Psoas muscle (tissue), 8 donors: ENCODE measurements at places on chromosomes 5 and 9. TPM values are rescaled to one million over a fixed set of nuclear protein-coding genes. Genes with fewer than 3 reads are reported as not detected.

The GBGT1 gene
- 4.4 TPM for total RNA-seq

The IFNA13 gene
- total RNA-seq: not detected

The IL3 gene
- total RNA-seq: not detected

The ZBTB6 gene
- total RNA-seq: 8.7 TPM

The KIF4B gene
- 0.09 TPM for total RNA-seq

The FIBCD1 gene
- total RNA-seq: not detected

The ENHO gene
- 0.64 TPM for total RNA-seq

GRCh38 chr9:105735366-105735765 is 41.0 kb downstream of the TMEM38B start:
- DNase-seq: no peak

- no peak for DNase-seq
These were observed 170.3 kb upstream of the RAD23B start for GRCh38 chr9:107112707-107113243.

GRCh38 chr5:123209502-123210027 is 120.5 kb downstream of the PRDM6 start:
- no peak for DNase-seq

DNA sequence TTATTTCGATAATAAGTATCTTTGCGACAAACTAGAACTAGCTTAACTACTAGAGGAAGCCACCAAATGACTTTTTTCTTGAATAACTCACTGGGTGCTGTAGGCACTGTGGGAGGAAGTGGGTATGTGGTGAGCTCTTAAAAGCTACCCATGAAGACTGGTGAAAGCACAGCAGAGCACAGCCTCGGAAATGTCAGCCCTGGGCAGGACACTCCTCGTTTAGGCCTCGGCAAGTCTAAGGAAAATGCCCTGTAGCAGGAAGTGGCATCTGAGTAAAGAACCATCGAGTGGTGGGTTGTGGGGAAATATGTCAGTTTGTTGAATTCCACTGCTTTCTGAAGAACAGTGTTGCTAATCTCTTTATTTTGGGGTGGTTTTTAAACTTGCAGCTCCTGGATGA is 44.0 kb upstream of the NCS1 start:
- no peak for DNase-seq

DNA sequence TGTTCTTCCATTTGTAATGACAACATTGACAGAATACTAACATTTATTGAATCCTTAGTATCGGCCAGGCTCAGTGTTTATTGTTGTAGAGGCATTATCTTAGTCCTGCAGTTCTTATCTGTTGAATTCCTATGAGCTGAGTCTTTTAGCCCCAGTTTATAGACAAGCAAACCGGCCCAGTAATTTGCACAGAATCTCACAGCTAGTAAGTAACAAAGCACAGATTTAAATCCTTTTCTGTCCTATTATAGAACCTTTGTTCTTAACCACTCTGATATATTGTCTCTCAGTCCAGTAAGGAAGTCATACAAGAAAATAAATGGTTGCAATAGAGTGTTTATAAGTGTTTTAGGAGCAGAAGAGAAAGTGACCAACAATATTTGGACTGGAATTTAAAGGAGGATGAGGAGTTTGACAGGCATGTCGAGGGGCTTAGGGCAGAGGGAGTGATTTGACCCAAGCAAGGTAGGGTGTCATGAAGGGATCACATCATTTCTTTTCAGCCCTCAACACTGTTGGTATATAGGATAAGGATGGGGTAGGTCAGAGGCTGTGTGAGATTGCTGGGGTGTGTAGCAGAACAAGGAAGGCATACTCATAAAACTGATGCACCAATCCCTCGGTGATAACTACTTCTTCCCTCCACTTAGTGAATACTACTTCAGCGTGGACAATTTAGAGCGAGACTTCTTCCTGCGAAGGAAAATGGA is 39.5 kb downstream of the LARP1 start:
- no peak for DNase-seq

- DNase-seq: no peak
These were observed 81.6 kb downstream of the RGS7BP start for GRCh38 chr5:64587370-64587769.

GRCh38 chr5:154369682-154370081 is 76.1 kb upstream of the SAP30L start:
- no peak for DNase-seq

DNA sequence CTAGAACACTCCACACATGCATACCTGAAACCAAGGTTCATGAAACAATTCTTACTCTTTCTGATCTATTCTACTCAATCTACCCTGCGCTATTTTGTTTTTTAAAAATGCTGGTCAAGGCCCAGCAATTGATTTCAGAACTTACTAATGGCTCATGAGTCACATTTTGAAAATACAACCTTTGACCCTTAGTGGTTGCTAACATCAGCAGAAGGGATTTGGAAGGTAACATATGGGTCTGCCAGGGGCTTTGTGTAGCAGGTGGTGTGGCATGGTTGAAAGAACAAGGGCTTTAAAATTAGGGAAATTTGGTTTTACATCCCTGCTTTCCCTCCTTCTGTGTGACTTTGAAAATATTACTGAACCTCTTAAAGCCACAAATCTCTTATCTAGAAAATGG is 101.4 kb downstream of the ATG10 start:
- DNase-seq: no peak

- no peak for DNase-seq
These were observed 7.1 kb downstream of the LRRC26 start for GRCh38 chr9:137162505-137163364.

- DNase-seq: no peak
These were observed 8.5 kb downstream of the NR6A1 start for GRCh38 chr9:124762633-124763032.

GRCh38 chr9:84368601-84369000 is 28.0 kb upstream of the SLC28A3 start:
- DNase-seq: no peak

GRCh38 chr9:137247916-137248175 is 3.2 kb upstream of the STPG3 start:
- no peak for DNase-seq

DNA sequence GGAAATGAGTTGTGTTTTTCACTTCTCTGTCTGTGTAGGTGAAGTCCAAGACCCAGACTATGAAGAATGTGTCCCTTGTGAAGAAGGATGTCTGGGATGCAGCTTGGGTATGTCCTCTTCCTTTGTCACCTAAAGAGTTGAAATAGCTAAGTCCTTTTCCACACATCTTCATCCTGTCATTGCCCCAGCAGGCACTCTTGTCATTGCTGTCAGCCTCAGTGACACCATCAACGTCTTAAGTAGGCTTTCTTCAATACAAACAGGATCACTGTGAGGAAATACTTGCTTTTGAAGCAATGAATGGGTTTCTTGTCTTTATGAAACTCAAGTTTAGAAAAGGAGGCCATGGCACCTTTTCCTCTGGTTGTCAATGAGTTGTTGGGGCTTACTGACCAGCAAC is 153.6 kb downstream of the RFK start:
- no peak for DNase-seq

- no peak for DNase-seq
These were observed 28.6 kb upstream of the TRIM14 start for GRCh38 chr9:98147582-98147981.

- peak; percentile 61 for DNase-seq
These were observed 3.9 kb downstream of the SPARC start for GRCh38 chr5:151682751-151683331.

- DNase-seq: no peak
These were observed 32.9 kb downstream of the NSG2 start for GRCh38 chr5:174078416-174078815.

GRCh38 chr9:28956116-28956880 is 1383.0 kb upstream of the C9orf72 start:
- DNase-seq: no peak

DNA sequence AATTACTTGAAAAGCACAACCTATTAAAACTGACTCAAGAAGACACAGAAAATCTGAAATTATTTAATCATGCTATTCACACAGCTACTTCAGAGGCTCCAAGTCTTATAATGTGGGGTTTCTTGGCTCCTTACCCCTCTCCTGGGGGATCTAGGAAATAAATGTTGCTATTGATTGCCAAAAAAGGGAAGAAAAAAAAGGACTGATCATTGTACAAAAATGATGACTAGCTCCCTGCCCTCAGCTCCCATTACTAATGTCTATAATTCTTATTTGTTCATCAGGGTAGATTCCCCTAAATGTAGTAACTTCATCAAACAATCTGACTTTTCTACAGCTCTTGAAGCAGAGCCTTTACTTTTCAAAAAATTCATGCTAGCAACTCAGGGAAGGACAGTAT is 3.3 kb upstream of the SMC5 start:
- no peak for DNase-seq

- DNase-seq: no peak
These were observed 296.0 kb upstream of the ACTBL2 start for GRCh38 chr5:57778501-57779091.

GRCh38 chr5:106415541-106415940 is 1255.2 kb downstream of the EFNA5 start:
- no peak for DNase-seq

DNA sequence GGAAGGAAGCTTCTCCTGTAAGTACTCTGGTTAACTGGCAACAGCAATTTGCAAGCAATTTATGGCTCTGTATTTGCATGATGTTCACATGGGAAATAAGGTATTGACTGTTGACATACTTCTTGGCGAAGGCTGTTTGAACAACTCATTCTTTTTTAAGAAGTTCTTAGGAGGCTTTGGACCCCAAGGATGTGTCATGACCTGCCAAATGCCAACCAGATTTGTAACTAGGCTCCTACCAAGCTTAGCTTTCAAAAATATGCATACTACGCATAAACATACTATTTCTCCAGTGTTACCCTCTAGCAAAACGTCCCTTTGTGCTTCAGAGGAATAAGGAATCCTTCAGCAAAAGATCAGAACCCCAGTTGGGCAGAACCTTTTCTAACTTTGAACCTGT is 165.2 kb upstream of the MSX2 start:
- no peak for DNase-seq

DNA sequence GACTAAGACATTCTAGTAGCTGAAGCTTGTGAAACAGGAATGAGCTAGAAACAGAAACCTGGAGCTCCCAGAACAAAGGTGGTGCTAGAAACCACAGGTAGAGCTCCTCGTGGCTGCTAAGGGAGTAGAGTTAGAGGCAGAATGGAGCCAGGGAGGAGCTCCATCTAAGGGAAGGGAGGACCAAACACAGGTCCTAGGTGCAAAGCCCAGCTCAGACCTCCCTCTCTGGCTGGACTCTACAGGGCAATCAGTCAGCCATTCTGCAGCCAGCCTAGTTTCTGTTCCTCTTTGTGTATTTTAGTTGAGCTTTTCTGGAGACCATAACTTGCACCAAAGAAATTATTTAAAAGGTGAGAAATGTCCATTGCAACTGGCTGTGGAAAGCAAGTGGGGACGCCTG is 70.4 kb downstream of the CRB2 start:
- DNase-seq: no peak

DNA sequence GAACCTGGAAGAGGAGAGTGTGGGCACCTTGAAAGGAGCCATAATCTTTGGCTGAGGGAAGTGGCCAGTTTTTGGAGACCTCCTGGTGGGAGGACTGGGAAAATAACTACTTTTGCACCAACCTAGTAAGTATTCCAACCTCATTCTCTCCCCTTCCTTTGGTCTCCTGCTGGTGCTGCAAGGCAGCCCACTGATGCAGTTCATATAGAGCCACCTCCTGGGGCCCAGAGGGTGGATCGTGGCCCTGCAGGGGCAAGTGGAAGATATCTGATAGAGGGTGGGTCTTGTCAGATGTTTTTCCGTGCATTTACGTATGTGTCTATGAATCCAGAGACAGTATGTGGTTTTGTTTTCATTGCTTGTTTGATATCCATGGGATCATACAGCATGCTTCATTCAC is 172.8 kb upstream of the PITX1 start:
- DNase-seq: no peak

DNA sequence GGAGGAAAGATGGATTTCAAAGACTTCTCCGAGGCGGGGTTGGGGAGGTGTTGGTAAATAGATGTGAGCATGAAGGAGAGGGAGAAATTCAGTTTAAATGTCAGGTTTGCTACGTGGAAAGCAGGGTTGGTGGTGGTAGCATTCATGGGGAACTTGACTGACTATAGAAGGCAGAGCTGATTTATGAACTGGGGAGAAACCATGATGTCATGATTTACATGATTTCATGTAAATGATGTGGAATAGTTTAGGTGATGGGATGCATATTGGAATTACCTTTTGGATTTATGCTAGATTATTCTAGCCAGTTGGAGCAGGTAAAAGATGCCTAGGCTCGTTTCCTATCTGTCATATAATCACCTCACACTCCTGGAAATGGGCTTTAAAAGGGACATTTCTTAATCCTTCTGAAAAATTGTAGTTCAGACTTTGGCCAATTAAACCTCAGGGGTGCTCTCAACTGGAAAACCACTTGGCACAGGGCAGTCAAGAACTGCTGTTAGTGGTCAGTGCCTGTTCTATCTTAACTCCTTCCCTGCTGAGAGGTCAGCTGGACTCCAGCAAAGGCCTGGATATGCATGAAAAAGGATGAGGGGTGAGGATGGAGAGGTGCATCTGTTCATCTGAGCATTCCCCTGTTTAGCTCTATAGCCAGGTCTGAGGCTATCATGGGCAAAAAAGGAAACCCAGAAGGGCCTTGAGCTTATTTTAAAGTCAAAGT is 50.1 kb upstream of the BASP1 start:
- no peak for DNase-seq

- DNase-seq: no peak
These were observed 13.6 kb downstream of the C9orf57 start for GRCh38 chr9:72046630-72047456.

- DNase-seq: no peak
These were observed 52.1 kb downstream of the GDNF start for GRCh38 chr5:37787742-37788141.

DNA sequence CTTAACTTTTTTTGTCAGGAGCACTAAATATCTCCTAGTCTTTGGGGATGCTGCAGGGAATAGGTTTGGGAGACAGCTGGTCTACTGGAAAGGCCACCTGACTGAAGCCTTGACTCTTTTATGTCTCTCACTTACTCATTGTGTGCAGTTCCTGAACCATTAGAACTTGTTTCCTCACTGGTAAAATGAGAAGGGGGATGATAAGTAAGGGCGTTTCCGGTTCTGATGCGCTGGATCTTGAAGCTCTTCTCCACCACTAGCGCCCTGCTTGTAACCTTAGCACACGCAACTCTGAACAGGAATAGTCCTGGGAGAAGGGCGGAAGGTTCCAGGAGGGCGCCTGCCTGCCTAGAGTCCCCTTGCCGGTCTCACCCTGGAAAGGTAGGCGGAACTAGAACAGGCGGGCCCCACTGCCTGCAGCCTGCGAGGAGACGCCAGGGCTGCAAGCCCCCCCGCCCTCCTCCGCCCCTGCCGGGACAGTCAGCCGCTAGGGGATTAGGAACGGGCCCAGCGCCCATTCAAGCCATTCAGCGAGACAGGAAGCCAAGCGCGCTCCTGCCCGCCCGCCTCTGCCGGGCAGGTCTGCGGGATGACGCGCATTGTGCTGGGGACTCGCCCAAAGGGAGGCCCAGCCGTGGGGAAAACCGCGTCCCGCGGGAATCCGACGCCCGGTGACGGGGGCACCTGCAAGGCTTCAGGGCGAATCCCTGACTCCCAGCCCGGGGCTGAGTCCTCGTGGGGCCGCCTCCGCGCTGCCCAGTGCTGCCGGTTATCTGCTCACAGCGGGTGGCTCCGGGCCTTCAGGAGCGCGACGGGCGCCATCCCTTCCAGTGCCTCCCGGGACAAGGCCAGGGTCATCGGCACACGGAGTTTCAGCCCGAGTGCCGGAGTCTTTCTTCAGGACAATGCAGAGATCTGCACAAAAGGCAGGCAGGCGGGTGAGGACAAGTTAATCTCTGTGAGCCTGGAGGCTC is 44.0 kb upstream of the XPA start:
- peak; percentile 86 for DNase-seq

- DNase-seq: no peak
These were observed 70.7 kb downstream of the DAPK1 start for GRCh38 chr9:87568401-87568800.

GRCh38 chr9:33040792-33041431 is 15.8 kb downstream of the DNAJA1 start:
- DNase-seq: no peak
